ENCODE measurements at places on chromosomes 13 and 19. TPM values are rescaled to one million over a fixed set of nuclear protein-coding genes. Genes with fewer than 3 reads are reported as not detected.

DNA sequence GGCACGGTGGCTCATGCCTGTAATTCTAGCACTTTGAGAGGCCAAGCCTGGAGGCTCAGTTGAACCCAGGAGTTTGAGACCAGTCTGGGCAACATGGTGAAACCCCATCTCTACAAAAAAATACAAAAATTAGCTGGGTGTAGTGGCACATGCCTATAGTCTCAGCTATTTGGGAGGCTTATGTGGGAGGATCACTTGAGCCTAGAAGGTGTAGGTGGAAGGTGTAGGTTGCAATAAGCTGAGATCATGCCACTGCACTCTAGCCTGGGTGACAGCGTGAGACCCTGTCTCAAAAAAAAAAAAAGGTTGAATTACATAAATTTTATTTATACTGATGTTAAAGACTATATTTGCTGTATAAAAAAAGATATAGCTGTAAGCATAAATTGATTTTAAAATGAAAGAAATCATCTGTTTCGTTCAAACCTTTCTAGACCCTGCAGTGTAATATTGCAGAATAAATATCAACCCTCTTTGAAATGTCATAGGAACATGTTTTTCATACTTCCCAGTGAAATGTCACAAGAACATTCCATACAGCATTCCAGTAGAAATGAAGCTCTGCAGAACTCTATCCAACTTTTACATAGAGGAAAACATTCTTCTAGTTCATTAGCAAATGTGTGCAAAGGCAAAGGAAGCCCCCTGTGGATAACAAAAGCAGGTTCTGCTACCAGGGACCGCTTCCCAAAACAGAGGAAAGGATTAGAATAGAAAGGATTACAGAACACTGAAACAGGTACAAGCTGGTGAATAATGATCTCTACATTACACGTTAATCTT, 76.0 kb downstream of the CAB39L start:
- no peaks in the 10 kb centered on the region for H3K27me3 ChIP-seq
- H3K27ac ChIP-seq, result no peak overlapping the region
- DNase-seq, result no peak
- H3K4me1 ChIP-seq, result peaks cover 12% of the 10 kb centered on the region
- H3K36me3 ChIP-seq, result no peaks in the 10 kb centered on the region
- no peak overlapping the region for H3K4me3 ChIP-seq

- no peaks in the 10 kb centered on the region for H3K36me3 ChIP-seq
- peaks cover 10% of the 10 kb centered on the region for H3K4me1 ChIP-seq
- H3K27me3 ChIP-seq, result peaks cover 41% of the 10 kb centered on the region
- DNase-seq, result no peak
- no peak overlapping the region for H3K27ac ChIP-seq
These were observed 2.8 kb upstream of the FBXO17 start for GRCh38 chr19:38978326-38978689.

GRCh38 chr13:83008212-83008929, 873.9 kb downstream of the SLITRK1 start:
- no peaks in the 10 kb centered on the region for H3K4me1 ChIP-seq
- no peaks in the 10 kb centered on the region for H3K36me3 ChIP-seq
- no peaks in the 10 kb centered on the region for H3K27me3 ChIP-seq

GRCh38 chr19:1250437-1251260, 2.3 kb downstream of the MIDN start:
- peak; percentile 67 for DNase-seq
- H3K27me3 ChIP-seq, result no peaks in the 10 kb centered on the region
- peak overlapping the region; percentile 92 for H3K27ac ChIP-seq
- H3K4me3 ChIP-seq, result peak overlapping the region; percentile 90

DNA sequence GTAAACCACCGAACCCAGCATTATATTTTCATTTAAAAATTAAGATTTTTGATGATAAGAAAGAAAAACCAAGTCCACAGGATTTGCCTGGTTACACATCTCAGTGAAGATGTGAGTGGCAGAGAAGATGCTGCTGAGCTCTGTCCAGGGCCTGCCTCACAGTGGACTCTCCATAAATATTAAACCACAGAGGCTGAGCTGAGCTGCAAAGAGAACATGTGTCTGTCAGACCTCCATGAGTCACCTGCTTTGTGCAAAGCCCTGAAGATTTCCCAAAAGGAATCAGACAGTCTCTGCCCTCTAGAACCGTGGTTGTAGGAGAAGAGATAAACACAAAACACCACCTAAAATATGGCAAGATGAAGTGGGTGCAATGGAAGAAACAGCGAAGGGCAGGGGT, 127.2 kb upstream of the TSC22D1 start:
- H3K4me1 ChIP-seq, result no peaks in the 10 kb centered on the region
- no peaks in the 10 kb centered on the region for H3K36me3 ChIP-seq
- no peak for DNase-seq
- H3K4me3 ChIP-seq, result no peak overlapping the region
- no peak overlapping the region for H3K27ac ChIP-seq

DNA sequence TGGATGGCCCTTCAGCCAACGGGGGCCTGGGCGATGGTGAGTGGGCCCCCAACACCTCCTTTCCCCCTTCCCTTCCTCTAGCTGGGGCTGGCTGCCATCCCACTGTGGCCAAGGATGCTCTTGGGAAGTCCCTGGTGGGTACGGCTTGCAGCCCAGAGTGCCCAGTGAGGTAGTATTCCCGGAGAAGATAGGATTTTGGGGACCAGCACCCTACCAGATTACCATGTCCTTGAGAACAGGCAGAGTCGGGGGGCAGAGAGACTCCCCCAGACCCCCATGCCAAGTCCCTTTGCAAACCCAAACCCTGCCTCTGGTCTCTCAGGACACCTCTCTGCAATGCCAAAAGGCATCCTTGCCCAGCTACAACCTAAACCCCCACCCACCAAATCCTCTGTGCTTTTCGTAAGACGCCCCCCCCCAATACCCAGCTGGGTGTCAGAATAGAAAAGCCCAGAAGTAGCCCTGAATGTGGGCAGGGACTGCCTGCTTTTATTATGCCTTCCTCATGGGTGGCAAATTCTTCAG, 1.7 kb downstream of the HIF3A start:
- H3K4me1 ChIP-seq, result peaks cover 8% of the 10 kb centered on the region
- no peak for DNase-seq
- no peak overlapping the region for H3K27ac ChIP-seq
- H3K27me3 ChIP-seq, result no peaks in the 10 kb centered on the region

GRCh38 chr13:66329988-66330451, 900.1 kb downstream of the PCDH9 start:
- no peaks in the 10 kb centered on the region for H3K27me3 ChIP-seq
- H3K36me3 ChIP-seq, result no peaks in the 10 kb centered on the region

DNA sequence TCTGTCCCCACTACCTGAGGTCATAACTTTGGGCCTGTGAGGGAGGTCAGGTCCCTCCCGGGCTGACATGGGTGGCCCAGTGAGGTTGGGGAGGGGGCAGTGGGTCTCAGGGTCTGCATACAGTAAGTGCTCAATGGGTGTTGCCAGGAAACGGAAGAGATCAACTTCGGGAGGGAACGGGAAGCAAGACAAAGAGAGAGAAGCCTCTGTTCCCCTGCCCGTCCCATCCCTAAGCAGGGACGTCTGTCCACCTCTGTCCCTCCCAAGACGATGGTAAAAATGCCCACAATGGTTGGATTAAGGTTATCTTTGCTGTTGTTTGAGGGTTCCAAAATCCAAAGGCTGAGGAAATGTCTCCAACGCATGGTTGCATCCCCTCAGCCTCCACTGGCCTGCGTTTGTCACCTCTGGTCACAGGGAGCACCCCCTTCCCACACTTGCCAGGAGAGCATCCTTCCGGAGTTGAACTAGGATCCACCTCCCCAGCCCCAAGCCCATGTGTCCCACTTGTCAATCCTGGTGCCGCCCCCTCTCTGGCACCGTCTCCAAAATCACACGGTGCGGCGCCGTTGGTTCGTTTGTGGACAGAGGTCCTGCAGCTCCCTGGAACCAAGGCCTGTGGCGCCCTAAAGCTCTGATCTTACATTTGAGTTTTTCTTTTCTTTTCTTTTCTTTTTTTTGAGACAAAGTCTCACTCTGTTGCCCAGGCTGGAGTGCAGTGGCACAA, 774 bp upstream of the HOMER3 start:
- no peaks in the 10 kb centered on the region for H3K36me3 ChIP-seq
- no peak overlapping the region for H3K27ac ChIP-seq
- no peak for DNase-seq
- H3K27me3 ChIP-seq, result peaks cover 53% of the 10 kb centered on the region

FBXO27 gene
- 0.69 TPM for total RNA-seq

- no peak overlapping the region for H3K27ac ChIP-seq
- no peaks in the 10 kb centered on the region for H3K27me3 ChIP-seq
These were observed 158.0 kb downstream of the DLEU7 start for GRCh38 chr13:50685491-50685890.

- no peaks in the 10 kb centered on the region for H3K27me3 ChIP-seq
- peaks cover 18% of the 10 kb centered on the region for H3K36me3 ChIP-seq
- H3K4me3 ChIP-seq, result no peak overlapping the region
- DNase-seq, result no peak
- H3K4me1 ChIP-seq, result no peaks in the 10 kb centered on the region
These were observed 12.6 kb downstream of the KHSRP start for GRCh38 chr19:6412061-6412446.

DNA sequence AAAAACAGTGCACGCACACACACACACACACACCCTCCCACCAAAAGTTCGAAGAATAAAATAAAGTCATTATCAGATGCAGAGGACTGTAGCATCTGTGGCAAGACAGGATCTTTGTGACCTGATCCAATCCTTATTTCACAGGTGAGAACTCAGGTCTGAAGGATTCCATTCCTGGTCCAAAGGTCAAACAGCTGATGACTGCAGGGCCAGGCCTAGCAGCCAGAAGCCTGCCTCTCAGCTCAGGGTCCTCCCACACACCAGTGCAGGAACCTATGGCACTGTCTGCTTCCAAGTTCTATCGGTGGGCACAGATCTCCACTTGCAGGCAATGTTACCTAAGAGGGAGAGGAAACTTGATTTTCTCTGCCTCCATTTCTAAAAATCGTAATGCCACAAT, 57.5 kb downstream of the SERP2 start:
- no peak overlapping the region for H3K4me3 ChIP-seq
- H3K4me1 ChIP-seq, result peaks cover 2% of the 10 kb centered on the region
- H3K36me3 ChIP-seq, result peaks cover 3% of the 10 kb centered on the region
- H3K27ac ChIP-seq, result no peak overlapping the region
- DNase-seq, result no peak

FREM2 gene
- total RNA-seq, result 0.12 TPM

- no peaks in the 10 kb centered on the region for H3K27me3 ChIP-seq
- no peaks in the 10 kb centered on the region for H3K4me1 ChIP-seq
- no peak for DNase-seq
- no peaks in the 10 kb centered on the region for H3K36me3 ChIP-seq
These were observed 554.6 kb downstream of the RFC3 start for GRCh38 chr13:34372581-34372980.

GRCh38 chr13:79861731-79862130, 380.8 kb downstream of the NDFIP2 start:
- H3K4me1 ChIP-seq, result no peaks in the 10 kb centered on the region
- H3K4me3 ChIP-seq, result no peak overlapping the region
- H3K27me3 ChIP-seq, result no peaks in the 10 kb centered on the region
- H3K27ac ChIP-seq, result no peak overlapping the region

GRCh38 chr19:39099341-39099740, 15.2 kb downstream of the ACP7 start:
- no peak overlapping the region for H3K4me3 ChIP-seq
- no peak overlapping the region for H3K27ac ChIP-seq
- H3K27me3 ChIP-seq, result no peaks in the 10 kb centered on the region
- DNase-seq, result no peak
- no peaks in the 10 kb centered on the region for H3K4me1 ChIP-seq

GRCh38 chr13:25771202-25771601, 280.6 kb downstream of the SHISA2 start:
- DNase-seq, result no peak
- H3K27me3 ChIP-seq, result no peaks in the 10 kb centered on the region
- H3K36me3 ChIP-seq, result no peaks in the 10 kb centered on the region
- H3K4me1 ChIP-seq, result peaks cover 3% of the 10 kb centered on the region
- no peak overlapping the region for H3K27ac ChIP-seq

ZNF14 gene
- 21.7 TPM for total RNA-seq

DNA sequence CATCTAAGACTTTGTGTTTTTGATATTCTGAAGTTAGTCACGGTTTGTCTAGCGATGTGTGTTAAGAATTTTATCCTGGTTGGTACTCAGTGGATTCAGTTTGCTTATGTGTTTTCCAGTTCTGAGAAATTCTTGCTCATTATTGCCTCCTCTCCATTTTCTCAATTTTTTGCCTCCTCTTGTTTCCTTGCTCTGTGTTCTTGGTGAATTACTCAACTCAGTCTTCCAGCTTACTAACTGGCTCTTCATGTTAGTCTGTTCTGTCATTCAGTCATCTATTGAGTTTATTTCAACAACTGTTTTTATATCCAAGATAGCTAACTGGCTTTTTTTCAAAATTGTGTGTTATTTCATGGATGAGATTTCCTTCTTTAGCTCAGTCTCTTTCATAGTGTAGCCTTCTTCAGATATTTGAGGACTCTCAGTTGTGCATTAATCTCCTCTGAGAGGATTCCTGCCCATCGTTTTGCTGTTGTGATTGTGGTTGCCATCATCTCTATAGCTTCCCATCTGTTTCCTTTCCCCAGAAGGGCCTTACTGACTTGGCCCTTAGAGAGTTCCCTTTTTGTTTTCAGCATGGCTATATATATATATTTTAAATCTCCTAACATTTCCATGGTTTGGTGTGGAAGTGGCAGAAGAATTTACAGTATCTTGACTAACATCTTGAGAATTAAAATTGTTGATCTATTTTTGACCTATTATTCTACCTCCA, 6.2 kb downstream of the SETDB2 start:
- peaks cover 13% of the 10 kb centered on the region for H3K4me1 ChIP-seq
- H3K36me3 ChIP-seq, result peaks cover 3% of the 10 kb centered on the region
- no peak overlapping the region for H3K4me3 ChIP-seq
- no peaks in the 10 kb centered on the region for H3K27me3 ChIP-seq
- DNase-seq, result no peak
- H3K27ac ChIP-seq, result no peak overlapping the region

DNA sequence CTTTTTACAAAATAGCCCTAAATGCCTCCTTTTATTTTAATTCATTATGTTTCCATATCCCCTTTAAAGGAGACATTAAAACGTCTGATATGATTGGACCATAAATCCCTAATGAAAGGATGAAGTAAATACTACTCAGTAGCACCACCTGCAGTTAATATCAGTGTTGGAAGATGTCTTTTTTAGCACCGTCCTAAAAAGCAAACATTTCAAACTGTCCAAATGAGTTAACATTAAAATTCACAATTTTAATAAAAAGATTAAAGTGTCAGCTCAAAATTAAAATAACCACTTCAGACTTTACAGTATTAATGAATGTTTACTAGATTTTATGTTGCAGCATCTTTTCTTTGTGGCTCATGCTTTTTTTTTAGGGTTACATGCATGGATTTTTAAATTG, 12.3 kb downstream of the ZNF507 start:
- H3K4me1 ChIP-seq, result peaks cover 7% of the 10 kb centered on the region
- no peak overlapping the region for H3K27ac ChIP-seq
- H3K36me3 ChIP-seq, result peaks cover 82% of the 10 kb centered on the region
- no peaks in the 10 kb centered on the region for H3K27me3 ChIP-seq

ZNF284 gene
- total RNA-seq, result 3.9 TPM

CBLC gene
- not detected for total RNA-seq

Data from T-cell (primary cell).